ENCODE measurements at places on chromosomes 12 and 14.

GRCh38 chr14:103748534-103748857 lies 32.9 kb downstream of the ZFYVE21 start:
- DNase-seq, result no peak

- no peak for DNase-seq
These were observed 9.3 kb upstream of the ESPL1 start for GRCh38 chr12:53258541-53259539.

GRCh38 chr14:52266179-52266578 lies 1.3 kb upstream of the PTGDR start:
- no peak for DNase-seq

DNA sequence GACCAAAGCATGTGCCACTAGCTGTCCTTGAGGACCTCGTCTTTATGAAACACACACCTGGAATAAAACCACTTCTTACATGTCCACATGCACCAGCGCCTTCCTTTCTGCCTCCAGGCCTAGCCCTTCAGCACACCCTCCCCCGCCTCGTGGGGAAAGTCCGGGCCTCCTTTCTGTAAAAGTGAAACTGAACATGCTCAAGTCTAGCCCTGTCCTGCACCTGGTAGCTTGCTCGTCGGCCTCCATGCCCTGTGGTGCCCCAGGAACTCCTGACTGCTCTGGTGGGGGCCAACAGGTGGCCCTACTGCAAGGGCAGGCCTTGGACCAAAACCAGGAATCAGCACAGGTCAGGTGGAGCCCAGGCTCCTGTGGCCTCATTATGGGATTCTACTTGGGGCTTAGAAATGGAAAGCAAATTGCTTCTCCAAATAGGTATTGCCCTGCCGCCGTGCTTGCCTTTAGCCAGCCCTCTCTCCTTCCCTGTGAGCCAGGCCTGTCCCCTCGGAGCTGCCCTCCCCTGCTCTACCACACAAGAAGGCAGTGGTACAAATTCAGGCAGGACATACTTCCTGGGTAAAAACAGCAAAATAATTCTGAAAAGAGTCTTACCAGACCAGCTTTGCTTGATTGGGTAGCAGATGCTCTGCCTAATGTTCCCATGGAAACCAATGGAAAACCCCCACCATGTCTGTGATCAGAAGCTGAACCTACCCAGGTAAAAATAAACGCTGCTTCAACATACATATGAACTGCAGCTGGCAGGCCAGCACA lies 43.5 kb downstream of the ERH start:
- DNase-seq, result no peak

GRCh38 chr12:67649570-67650387 lies 1.2 kb downstream of the DYRK2 start:
- DNase-seq, result peak; percentile 79

DNA sequence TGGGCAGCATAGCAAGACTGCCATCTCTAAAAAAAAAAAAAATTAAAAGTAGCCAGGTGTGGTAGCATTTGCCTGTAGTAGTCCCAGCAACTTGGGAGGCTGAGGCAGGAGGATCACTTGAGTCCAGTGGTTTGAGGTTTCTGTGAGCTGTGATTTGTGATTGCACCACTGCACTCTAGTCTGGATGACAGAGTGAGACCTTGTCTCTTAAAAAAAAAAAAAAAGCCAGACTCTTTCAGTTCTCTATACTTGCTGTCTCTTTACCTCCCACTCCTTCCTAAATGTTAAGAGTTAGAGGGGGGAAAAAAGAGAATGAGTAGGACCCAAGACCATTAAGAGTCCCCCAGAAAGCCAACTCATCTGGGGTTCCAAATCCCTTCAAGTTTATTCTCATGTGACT lies 17.8 kb downstream of the EIF2S1 start:
- DNase-seq, result no peak

DNA sequence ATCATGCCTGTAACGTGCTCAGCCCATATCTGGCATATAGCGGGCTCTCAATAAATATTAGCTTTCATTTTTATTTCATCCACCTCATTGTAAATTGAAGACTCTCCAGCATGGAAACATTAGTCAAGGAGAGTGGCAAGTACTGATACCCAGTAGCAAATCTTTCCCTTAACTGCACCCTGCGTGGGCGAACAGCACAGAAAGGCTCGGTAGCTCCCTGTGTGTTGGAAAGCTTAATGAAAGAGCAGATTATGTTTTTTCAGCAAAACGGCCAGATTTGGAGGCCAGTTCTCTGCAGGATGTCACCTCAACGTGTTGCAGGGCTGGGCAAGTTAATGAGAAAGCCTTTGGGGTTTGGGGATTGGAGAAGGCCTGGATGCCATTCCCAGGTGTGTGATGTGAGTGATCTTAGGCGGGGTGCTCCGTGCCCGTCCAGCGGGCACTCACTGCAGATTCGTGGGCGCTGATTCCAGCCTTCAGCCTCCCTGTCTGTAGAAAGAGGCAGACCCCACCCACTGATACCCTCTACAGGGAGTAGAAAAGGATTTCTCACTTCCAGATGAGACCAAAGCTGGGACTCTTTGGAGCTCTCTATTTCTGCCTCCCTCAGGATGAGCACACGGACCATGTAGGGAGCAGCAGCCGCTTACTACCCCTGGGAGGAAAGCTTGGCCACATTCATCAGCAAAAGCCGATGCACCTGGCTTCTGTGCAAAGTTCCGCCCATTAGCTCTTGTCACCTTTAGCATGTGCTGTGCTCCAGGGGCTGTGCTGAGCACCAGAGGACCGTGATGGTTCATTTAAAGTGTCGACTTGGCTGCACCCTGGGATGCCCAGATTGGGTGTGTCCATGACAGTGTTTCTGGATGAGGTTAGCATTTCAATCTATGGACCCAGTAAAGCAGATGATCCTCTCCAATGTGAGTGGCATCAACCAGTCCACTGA lies 29.1 kb downstream of the C14orf132 start:
- DNase-seq, result no peak

DNA sequence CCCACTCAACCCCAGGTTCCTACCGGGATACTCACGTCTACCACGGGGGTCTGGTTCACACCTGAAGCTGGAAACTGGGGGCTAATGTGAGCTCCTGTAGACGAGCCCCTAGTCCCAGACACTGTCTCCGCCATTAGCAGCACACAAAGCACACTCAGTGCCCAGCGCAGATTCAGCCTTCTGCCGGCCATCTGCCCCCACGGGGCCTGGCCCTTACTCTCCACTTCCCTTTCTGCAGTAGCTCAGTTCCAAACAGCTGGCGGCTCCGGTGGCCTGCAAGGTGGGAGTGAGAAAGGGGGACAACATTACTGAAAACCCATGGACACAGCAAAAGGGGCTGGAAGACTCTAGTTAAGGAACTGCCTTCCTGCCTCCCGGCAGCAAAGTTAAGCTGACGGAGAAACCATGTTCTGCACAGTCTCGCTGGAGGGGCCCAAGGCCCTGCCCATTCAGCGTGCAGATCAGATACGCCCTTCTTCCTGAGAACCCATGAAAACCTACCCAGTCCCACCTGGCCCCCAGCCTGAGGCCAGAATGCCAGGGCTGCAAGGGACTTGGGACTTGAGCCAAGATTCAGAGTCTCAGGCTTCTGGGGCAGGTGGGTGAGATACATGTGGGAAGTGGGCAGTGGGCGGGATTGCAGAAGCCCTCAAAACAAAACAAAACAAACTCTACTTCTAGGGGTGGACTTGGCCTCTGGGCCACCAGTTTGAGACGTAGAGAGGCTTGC lies 2.1 kb downstream of the SLC8B1 start:
- DNase-seq, result peak; percentile 19

- no peak for DNase-seq
These were observed 37.4 kb downstream of the ANKRD9 start for GRCh38 chr14:102471921-102472790.

DNA sequence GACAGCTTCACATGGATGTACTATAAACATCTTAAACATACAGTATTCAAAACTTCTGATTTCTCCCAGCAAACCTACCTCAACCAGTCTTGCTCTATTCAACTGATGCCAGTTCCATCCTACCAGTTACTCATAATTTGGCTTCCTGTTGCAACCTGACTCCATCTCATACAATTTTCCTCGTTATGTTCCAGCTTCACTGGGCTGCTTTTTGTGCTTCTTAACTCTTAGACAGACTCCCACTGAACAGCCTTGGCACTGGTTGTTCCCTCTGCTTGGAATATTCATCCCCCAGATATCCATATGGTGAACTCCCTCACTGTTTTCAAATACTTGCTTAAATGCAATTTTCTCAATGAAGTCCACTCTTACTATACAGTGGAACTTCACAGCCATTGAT lies 249.2 kb downstream of the AEBP2 start:
- DNase-seq, result no peak

DNA sequence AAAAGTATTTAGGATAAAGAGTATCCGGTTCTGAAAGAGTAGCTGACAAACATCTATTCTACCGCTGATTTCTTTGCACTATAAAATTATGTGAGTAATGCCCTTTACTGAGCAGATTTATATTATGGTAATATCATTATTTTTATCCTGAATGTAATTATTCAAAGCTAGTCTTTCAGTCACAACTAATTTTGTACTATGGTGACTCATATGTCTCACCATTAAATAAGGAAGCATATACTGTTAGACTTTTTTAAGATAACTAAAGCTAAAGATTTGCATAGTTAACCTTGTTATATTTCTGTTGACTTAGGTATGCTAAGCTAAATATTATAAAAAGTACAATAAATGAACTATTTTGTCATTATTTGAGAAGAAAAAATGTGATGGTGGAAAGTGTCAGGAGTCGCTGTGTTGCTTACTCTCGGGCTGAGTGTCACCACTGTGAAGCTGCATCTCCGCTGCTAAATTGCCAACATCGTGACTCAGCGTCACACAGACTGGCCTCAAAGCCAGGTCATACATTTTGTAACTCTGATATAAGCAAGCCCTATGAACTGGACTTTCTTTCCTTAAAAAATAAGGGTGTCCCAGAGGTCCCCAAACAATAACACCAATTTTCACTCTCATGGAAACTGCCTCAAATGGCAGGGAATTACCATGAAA lies 69.1 kb upstream of the SSTR1 start:
- DNase-seq, result no peak

DNA sequence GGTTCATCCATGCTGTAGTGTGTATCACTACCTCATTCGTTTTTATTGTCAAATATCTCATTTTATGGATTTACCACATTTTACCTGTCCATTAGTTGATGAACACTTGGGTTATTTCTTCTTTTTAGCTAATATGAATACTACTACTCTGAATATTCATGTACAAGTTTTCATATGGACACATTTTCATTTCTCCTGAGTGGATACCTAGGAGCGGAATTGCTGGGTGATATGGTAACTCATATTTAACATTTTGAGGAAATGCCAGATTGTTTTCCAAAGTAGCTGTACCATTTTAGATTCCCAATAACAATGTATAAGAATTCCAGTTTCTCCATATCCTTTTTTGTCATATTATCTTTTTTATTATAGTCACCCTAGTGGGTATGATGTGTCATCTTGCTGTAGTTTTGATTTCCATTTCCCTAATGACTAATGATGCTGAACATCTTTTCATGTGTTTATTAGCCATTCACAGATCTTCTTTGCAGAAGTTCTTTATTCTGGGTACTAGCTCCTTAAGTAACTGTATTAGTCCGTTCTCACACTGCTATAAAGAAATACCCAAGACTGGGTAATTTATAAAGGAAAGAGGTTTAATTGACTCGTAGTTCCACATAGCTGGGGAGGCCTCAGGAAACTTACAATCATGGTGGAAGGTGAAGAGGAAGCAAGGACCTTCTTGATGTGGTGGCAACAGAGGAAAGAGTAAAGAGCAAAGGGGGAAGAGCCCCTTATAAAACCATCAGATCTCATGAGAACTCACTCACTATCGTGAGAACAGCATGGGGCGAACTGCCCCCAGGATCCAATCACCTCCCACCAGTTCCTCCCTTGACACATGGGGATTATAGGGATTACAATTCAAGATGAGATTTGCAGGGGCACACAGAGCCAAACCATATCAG lies 11.9 kb downstream of the NRDE2 start:
- peak; percentile 36 for DNase-seq

DNA sequence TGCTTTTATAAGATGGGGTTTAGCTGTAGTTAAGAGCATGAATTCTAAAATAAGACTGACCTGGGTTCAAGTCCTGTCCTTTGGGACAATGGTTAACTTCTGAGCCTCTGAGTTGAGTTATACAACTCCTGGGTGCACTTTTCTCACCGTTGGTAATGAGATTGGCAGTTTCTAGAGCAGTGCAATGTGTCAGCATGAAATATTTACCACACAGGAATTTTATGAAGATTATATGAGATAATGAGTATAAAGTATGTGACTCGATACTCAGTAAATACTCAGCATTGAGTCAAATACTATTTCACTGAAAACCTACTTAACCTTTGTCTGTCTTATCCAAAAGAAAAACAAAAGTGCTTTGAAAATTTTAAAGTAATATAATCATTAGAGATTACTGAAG lies 214.2 kb downstream of the CPNE8 start:
- no peak for DNase-seq

DNA sequence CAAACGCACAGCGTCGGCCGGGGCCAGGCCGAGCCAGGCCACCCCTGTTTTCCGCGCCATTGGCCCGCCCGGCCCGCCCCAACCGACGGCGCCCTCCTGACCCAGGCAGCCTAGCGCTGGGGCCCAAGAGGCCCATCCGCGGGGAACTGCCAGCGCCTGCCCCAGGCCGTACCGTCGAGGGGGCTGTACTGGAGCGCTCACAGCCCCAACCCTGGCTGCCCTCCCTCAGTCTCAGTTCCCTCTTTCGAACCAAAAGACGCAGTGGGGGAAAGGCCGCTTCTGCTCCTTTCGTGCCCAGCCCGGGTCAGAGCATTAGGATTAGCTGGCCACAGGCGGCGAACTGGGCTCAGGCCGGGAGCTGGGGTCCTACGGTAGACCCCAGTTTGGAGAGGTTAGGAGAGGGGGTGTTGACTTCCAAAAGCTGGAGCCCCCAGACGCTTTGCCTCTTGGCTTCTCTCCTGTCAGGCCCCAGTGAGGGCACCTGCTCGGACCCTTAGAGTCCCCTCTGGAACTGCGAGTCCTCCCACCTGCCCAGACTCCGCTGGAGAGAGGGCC lies 1.9 kb downstream of the NKX2-1 start:
- DNase-seq, result no peak

- no peak for DNase-seq
These were observed 83.7 kb upstream of the IGF1 start for GRCh38 chr12:102564026-102564425.

GRCh38 chr12:93154753-93155480 lies 222.8 kb upstream of the NUDT4 start:
- DNase-seq, result peak; percentile 58

DNA sequence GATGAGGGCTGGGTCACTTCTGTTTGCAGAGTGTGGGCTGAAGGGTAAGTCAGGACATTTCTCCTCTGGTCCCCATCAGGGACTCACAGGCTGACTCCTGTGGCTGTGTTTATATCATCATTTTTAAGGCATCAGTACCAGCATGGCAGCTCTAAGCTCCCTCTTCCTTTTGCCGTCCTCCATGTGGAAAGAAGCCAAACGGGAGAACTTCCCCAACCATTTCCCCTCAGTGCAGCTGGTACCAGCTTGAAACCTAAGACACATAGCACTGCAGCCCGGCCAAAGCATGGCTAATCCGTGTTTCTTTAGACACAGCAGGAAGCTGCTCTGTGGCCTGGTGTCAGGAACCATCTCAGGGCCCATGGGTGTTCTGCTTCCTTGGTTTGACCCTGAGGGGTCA lies 31.9 kb upstream of the ATP2A2 start:
- DNase-seq, result peak; percentile 8

All from inflammatory macrophage treated with lipopolysaccharide for 1 hour (primary cell).